ENCODE measurements at places on chromosomes 6 and 20.
A peak's percentile ranks its signal among the peaks of the same experiment; 100 is the strongest.

- DNase-seq = no peak
- H3K27ac ChIP-seq = peak overlapping the region; percentile 55
- H3K4me3 ChIP-seq = no peak overlapping the region
- H3K4me1 ChIP-seq = peaks cover 39% of the 10 kb centered on the region
- H3K27me3 ChIP-seq = peaks cover 16% of the 10 kb centered on the region
Observed at GRCh38 chr6:43718387-43719105, 31.0 kb upstream of the MRPS18A start.

DNA sequence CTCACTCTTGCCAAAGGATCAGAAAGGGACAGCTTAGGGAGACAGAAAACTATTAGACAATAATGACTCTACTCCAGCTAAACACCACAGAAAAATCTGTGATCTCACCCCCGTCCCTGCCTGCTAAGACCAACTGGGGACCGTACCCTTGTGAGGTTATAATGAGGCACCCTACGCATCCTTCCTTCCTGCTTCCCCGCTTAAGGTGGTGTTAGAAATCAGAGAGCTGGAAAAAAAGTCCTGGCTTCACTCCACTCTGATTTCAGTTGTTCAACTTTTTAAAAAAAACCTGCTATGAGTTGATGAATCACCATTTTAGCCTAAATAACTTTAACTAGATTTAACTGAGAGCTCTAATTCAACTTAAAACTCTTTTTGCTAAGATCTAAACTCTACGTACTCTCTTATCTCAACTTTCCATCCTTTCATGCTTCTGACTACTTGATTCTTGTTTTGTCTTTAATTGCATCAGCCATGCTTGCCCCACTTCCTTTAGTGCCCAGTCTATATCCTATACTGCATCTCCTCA is 35.8 kb upstream of the TMEM14A start:
- H3K4me3 ChIP-seq = no peak overlapping the region
- no peak overlapping the region for H3K27ac ChIP-seq
- H3K27me3 ChIP-seq = no peaks in the 10 kb centered on the region
- H3K36me3 ChIP-seq = no peaks in the 10 kb centered on the region
- peaks cover 7% of the 10 kb centered on the region for H3K4me1 ChIP-seq

DNA sequence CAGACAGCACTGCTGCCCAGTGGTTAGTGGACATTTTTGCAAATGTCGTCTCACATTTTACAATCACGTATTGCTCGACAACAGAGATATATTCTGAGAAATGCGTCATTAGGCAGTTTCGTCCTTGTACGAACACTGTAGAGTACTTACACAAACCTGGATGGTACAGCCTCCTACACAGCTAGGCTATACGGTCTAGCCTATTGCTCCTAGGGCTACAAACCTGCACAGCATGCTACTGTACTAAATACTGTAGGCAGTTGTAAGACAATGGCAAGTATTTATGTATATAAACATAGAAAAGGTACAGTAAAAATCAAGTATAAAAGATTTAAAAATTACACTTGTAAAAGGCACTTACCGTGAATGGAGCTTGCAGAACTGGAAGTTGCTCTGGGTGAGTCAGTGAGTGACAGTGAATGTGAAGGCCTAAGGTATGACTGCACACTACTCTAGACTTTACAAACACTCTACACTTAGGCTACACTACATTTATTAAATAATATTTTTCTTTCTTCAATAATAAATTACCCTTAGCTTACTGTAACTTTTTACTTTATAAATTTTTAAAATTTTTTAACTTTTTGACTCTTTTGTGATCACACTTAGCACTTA is 43.1 kb downstream of the ALDH5A1 start:
- H3K36me3 ChIP-seq = peaks cover 10% of the 10 kb centered on the region
- H3K4me3 ChIP-seq = no peak overlapping the region
- no peaks in the 10 kb centered on the region for H3K4me1 ChIP-seq
- no peak for DNase-seq
- no peak overlapping the region for H3K27ac ChIP-seq
- H3K27me3 ChIP-seq = no peaks in the 10 kb centered on the region

GRCh38 chr20:50318710-50319109 is 128.1 kb downstream of the CEBPB start:
- no peak overlapping the region for H3K4me3 ChIP-seq
- no peak for DNase-seq
- H3K4me1 ChIP-seq = peaks cover 23% of the 10 kb centered on the region
- no peaks in the 10 kb centered on the region for H3K27me3 ChIP-seq
- H3K27ac ChIP-seq = no peak overlapping the region

DNA sequence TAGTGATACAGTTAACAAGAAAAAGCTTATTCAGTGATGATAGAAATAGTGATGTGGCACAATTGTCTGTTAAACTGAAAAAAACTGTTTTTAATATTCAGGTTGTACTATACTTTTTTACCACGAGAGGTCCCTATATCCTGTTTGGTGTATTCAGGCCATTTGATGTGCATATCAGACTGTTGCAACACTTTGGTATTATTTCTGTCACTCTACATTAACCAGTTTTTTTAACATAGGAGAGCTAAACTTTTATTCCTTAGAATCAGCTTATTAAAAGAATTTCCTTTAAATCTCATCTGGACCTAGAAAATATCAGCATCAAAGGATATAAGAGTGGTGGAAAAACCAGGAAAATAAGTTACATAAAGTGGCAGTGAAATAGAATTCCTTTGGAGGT is 36.8 kb downstream of the TSPYL4 start:
- no peaks in the 10 kb centered on the region for H3K4me1 ChIP-seq
- H3K27me3 ChIP-seq = no peaks in the 10 kb centered on the region
- H3K27ac ChIP-seq = peak overlapping the region; percentile 22
- no peak for DNase-seq

GRCh38 chr6:16129623-16130401 is 926 bp downstream of the MYLIP start:
- H3K27me3 ChIP-seq = peaks cover under 1% of the 10 kb centered on the region
- H3K27ac ChIP-seq = peak overlapping the region; percentile 85
- H3K36me3 ChIP-seq = peaks cover 2% of the 10 kb centered on the region
- H3K4me1 ChIP-seq = peaks cover 41% of the 10 kb centered on the region

DNA sequence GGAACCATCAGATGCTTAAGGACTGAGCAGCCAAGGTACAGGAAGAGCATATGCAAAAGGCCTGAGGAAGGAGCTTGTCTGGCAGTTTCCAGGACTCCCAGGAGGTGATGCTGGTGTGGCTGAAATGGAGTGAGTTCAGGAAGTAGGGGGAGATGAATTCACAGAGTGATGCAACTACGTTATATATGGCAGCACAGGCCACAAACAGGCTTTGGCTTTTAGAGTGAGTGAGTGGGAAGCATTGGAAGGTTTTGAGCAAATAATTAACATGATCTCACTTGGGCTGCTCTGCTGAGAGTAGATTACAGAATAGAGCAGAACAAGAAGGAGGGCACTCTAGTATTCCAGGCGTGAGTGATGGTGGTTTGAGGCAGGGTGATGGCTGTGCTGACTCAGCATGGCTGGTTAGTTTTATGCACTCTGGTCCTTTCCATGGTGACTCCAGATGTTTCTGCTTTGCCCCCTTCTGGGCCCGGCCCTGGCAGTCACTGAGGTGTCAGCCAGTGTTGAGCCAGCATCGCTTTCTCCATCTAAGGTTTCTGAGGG is 6.5 kb downstream of the BTN2A2 start:
- peaks cover 14% of the 10 kb centered on the region for H3K4me1 ChIP-seq
- no peak for DNase-seq
- H3K36me3 ChIP-seq = peaks cover 49% of the 10 kb centered on the region
- no peak overlapping the region for H3K4me3 ChIP-seq
- H3K27ac ChIP-seq = no peak overlapping the region

DNA sequence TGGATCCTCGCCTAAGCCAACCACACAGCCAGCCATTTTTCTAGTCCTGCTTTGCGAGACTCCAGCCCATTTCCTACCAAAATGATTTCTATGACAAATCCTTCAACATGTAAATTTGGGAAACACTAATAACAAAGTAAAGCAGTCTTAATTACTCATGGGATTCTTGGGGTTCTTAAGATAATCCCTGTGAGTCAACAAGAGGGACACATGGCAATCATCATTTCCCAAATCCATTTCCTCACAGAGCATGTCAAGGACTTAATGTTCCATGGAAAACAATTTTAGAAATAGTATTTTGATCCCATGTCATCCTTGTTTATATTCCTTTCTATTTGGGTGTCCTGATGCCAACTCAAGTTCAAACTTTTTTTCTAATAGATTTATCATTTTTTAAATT is 322.7 kb upstream of the NOX3 start:
- H3K4me1 ChIP-seq = peaks cover 18% of the 10 kb centered on the region
- DNase-seq = no peak
- no peak overlapping the region for H3K27ac ChIP-seq

- peaks cover 2% of the 10 kb centered on the region for H3K36me3 ChIP-seq
- peaks cover 55% of the 10 kb centered on the region for H3K4me1 ChIP-seq
- H3K4me3 ChIP-seq = no peak overlapping the region
- DNase-seq = no peak
- H3K27ac ChIP-seq = peak overlapping the region; percentile 91
- no peaks in the 10 kb centered on the region for H3K27me3 ChIP-seq
Observed at GRCh38 chr6:150897400-150897943, 32.0 kb downstream of the MTHFD1L start.

GRCh38 chr6:31270788-31271640 is 878 bp downstream of the HLA-C start:
- H3K27ac ChIP-seq = peak overlapping the region; percentile 32
- DNase-seq = peak; percentile 55
- H3K36me3 ChIP-seq = peaks cover 8% of the 10 kb centered on the region
- peaks cover 6% of the 10 kb centered on the region for H3K4me1 ChIP-seq
- peaks cover 70% of the 10 kb centered on the region for H3K27me3 ChIP-seq
- H3K4me3 ChIP-seq = peak overlapping the region; percentile 74

- no peak for DNase-seq
- no peak overlapping the region for H3K27ac ChIP-seq
- H3K4me1 ChIP-seq = peaks cover 27% of the 10 kb centered on the region
- H3K27me3 ChIP-seq = no peaks in the 10 kb centered on the region
- no peaks in the 10 kb centered on the region for H3K36me3 ChIP-seq
Observed at GRCh38 chr6:46953921-46954320, 32.2 kb upstream of the ADGRF5 start.

GRCh38 chr6:97815301-97815812 is 532.3 kb upstream of the MMS22L start:
- H3K27ac ChIP-seq = no peak overlapping the region
- H3K4me3 ChIP-seq = no peak overlapping the region
- no peak for DNase-seq
- H3K27me3 ChIP-seq = no peaks in the 10 kb centered on the region

DNA sequence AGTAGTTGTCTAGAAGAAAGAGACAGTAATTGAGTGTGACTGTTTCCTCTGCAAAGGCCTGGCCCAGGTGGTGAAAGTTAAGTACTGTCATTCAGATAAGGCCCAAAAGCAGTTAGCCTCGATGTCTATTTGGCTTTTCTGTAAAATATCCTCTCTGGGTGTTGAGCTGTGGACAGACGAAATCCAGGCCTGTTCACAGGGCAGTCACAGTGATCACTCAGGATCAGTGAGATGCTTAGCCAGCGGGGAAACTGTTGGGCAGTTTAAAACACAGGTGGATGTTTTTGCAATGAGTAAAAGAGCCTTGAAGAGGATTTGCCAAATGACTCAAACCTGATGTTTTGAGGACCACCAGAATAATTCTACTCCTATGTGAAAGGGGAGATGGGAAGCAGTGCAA is 22.0 kb upstream of the PRDM1 start:
- H3K4me3 ChIP-seq = no peak overlapping the region
- H3K27me3 ChIP-seq = peaks cover 67% of the 10 kb centered on the region
- H3K27ac ChIP-seq = no peak overlapping the region
- DNase-seq = no peak
- H3K4me1 ChIP-seq = no peaks in the 10 kb centered on the region

GRCh38 chr20:36895036-36895435 is 19.1 kb downstream of the TLDC2 start:
- peaks cover 4% of the 10 kb centered on the region for H3K36me3 ChIP-seq
- H3K4me1 ChIP-seq = no peaks in the 10 kb centered on the region
- H3K4me3 ChIP-seq = no peak overlapping the region
- no peaks in the 10 kb centered on the region for H3K27me3 ChIP-seq
- DNase-seq = no peak
- no peak overlapping the region for H3K27ac ChIP-seq

GRCh38 chr6:101404775-101405174 is 11.3 kb downstream of the GRIK2 start:
- peaks cover 24% of the 10 kb centered on the region for H3K4me1 ChIP-seq
- no peak overlapping the region for H3K27ac ChIP-seq
- DNase-seq = no peak
- no peak overlapping the region for H3K4me3 ChIP-seq
- no peaks in the 10 kb centered on the region for H3K36me3 ChIP-seq
- peaks cover 88% of the 10 kb centered on the region for H3K27me3 ChIP-seq

DNA sequence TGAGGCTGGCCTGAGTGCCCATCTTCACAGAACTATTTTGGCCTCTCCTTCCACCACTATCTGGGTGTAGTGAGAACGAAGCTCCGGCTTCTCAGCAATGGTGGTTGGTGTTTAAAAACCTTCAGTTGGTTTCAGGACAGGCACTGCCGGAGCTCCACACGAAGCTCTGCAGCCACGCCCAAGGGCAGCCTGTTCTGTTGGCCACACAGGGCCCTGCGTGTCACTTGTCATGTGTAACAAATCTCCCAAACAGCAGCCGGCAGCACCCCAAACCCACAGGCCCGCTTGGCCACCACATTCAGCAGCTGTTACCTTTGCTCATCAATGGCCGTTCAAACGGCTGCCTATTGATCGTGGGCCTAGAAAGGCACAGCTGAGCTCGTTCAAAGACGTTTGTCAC is 97.5 kb downstream of the ERMARD start:
- H3K27me3 ChIP-seq = peaks cover 10% of the 10 kb centered on the region
- no peaks in the 10 kb centered on the region for H3K4me1 ChIP-seq
- H3K27ac ChIP-seq = no peak overlapping the region
- H3K36me3 ChIP-seq = no peaks in the 10 kb centered on the region
- DNase-seq = no peak
- no peak overlapping the region for H3K4me3 ChIP-seq

- DNase-seq = peak; percentile 38
- H3K27ac ChIP-seq = peak overlapping the region; percentile 47
- peaks cover 4% of the 10 kb centered on the region for H3K36me3 ChIP-seq
- peaks cover 26% of the 10 kb centered on the region for H3K4me1 ChIP-seq
Observed at GRCh38 chr6:23339268-23339667, 769.9 kb downstream of the HDGFL1 start.

- H3K4me3 ChIP-seq = no peak overlapping the region
- peak overlapping the region; percentile 80 for H3K27ac ChIP-seq
- peaks cover 10% of the 10 kb centered on the region for H3K36me3 ChIP-seq
- H3K27me3 ChIP-seq = no peaks in the 10 kb centered on the region
- peaks cover 25% of the 10 kb centered on the region for H3K4me1 ChIP-seq
Observed at GRCh38 chr6:167551628-167552257, 226.9 kb downstream of the TTLL2 start.

GRCh38 chr6:31965700-31966099 is 6.2 kb downstream of the DXO start:
- DNase-seq = no peak
- H3K27ac ChIP-seq = no peak overlapping the region
- H3K27me3 ChIP-seq = no peaks in the 10 kb centered on the region
- H3K4me1 ChIP-seq = no peaks in the 10 kb centered on the region

DNA sequence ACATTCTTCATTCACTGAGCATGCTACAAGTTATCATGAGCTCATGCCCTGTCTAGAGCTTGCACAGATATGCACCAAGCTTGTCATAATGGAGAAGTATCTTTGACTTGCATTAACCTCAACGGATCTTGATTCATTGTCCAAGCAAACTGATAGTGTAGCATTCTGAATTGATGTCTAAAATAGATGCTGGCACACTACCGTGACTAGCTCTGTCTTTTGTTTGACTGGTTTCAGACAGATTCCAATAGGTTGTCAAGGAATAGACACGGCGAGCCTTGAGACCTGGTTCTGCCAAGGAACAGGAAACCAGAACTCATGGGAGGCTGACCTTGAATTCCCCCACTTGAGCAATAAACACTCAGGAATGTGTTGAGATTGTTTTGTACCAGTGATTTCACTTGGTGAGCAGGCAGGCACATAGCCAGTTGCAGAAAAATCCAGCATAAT is 1153.1 kb upstream of the GJE1 start:
- no peaks in the 10 kb centered on the region for H3K36me3 ChIP-seq
- no peak overlapping the region for H3K27ac ChIP-seq
- H3K4me1 ChIP-seq = peaks cover 12% of the 10 kb centered on the region
- no peak for DNase-seq
- H3K4me3 ChIP-seq = no peak overlapping the region

Data from mesothelial cell of epicardium (in vitro differentiated cells).